ENCODE measurements at places on chromosomes 6 and 20. TPM values are rescaled to one million over a fixed set of nuclear protein-coding genes. Genes with fewer than 3 reads are reported as not detected.

The TREM1 gene
- total RNA-seq: 2.7 TPM

- no peak overlapping the region for H3K4me3 ChIP-seq
- no peaks in the 10 kb centered on the region for H3K4me1 ChIP-seq
- DNase-seq: no peak
- no peaks in the 10 kb centered on the region for H3K36me3 ChIP-seq
Measured at GRCh38 chr6:153401751-153402150, 270.7 kb upstream of the RGS17 start.

GRCh38 chr20:4045741-4046140, 30.4 kb upstream of the RNF24 start:
- H3K4me3 ChIP-seq: no peak overlapping the region
- H3K27me3 ChIP-seq: no peaks in the 10 kb centered on the region
- H3K27ac ChIP-seq: no peak overlapping the region
- H3K4me1 ChIP-seq: peaks cover 9% of the 10 kb centered on the region

The DEF6 gene
- 21.9 TPM for total RNA-seq

GRCh38 chr6:95959261-95959660, 56.5 kb upstream of the FUT9 start:
- H3K4me1 ChIP-seq: no peaks in the 10 kb centered on the region
- no peak for DNase-seq
- no peaks in the 10 kb centered on the region for H3K36me3 ChIP-seq
- no peaks in the 10 kb centered on the region for H3K27me3 ChIP-seq
- no peak overlapping the region for H3K27ac ChIP-seq
- H3K4me3 ChIP-seq: no peak overlapping the region

DNA sequence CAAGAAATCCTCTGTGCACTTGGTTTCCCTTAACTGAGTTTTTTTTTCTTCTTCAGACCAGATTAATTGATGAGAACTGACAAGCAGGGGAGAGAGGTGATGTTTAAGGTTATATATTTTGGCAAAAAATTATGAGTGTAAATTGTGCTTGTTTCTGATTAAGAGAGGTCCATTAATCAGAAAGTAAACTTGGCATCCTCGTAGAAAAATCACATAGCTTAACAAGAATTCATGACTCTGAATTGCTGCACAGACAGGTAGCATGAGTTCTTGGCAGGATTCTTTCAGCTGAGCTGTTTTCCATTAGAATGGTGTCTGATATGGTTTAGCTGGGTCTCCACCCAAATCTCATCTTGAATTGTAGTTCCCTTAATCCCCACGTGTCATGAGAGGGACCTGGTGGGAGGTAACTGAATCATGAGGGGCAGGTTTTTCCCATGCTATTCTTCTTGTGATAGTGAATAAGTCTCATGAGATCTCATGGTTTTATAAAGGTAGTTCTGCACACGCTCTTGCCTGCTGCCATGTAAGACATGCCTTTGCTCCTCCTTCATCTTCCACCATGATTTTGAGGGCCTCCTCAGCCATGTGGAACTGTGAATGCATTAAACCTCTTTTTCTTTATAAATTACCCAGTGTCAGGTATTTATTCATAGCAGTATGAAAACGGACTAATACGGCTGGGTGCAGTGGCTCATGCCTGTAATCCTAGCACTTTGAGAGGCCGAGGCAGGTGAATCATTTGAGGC, 34.2 kb upstream of the DDR1 start:
- no peak for DNase-seq
- no peak overlapping the region for H3K4me3 ChIP-seq
- H3K36me3 ChIP-seq: no peaks in the 10 kb centered on the region
- no peaks in the 10 kb centered on the region for H3K27me3 ChIP-seq

DNA sequence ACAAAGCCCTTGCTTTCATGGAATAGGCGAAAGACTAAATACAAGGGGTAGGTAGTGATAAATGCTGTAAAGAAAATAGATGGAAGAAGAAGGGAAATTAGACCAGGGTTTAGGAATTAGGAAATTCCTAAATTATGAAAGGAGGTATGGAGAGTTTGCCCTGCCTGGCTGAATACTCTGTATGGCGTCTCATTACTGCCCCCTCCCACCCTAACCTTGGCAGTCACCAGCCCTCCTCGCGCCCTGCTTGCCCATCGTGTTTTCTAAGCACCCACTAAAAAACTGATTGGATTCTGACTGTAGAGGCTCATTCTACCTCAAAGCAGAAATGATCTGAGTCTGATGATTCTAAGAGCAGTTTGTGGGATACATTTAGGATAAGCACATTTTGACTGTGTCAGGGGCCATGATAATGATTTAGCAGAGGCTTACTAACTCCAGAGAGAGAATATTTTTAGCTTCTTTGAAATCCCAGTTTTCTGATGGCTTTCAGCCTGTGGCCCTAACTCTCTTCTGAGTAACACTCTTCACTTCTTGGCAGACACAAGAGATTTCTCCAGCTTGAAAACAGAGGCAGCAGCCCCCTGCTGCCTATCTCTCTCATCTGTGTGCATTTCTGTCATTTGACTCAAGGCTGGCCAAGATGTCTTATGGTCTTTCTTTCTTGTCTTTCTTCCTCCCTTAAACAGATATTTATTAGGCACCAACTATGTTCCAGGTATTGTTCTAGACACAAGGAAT, 1.4 kb upstream of the CHD6 start:
- H3K27ac ChIP-seq: peak overlapping the region; percentile 79
- no peaks in the 10 kb centered on the region for H3K36me3 ChIP-seq
- no peak for DNase-seq
- peaks cover 5% of the 10 kb centered on the region for H3K4me1 ChIP-seq
- no peaks in the 10 kb centered on the region for H3K27me3 ChIP-seq

DNA sequence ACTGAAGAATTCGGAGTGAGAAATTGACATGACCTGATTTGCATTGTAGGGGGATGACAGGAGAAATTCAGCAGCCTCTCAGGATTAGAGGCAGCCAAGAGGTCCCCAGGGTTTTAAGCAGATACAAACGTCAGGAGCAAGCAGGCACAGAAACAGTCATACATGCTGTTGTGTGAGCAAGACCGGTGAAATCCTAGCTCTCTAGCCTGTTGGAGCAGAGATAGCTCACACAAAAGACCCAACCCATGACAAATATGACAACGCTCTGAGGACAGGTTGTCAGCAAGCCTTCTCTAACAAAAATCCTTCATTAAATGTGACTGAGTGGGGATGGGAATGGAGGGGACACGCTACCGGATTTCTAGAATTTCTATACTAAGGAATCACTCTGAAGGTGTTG, 23.0 kb upstream of the AKAP12 start:
- no peaks in the 10 kb centered on the region for H3K27me3 ChIP-seq
- no peak overlapping the region for H3K27ac ChIP-seq
- H3K4me1 ChIP-seq: no peaks in the 10 kb centered on the region
- DNase-seq: no peak
- no peaks in the 10 kb centered on the region for H3K36me3 ChIP-seq

DNA sequence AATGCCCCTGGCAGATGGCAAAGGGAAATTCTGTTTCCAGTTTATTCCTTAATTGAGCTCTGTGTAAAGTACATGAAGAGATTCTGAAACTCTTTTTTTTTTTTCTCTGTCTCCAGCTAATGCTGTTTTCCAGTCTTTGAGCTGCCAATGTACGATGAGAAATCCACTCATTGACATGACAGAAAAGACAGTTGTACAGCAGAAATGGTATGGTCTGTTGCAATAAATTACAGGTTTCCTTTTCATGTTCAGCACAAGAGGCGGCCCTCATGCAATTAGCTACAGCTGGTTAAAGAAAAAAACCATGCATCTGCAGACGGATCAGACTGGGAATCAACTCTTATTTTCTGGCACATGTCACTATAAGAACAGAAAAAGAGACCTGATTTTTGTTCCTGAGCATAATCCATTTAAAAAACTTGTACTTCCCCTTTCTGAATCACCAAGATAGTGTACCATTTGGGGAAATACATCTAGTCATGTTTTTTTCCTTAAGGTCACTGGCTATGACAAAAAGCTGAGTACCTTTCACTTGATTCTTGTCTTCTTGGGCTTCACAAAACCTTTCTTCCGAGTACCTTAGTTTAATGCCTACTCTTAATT, 289.8 kb upstream of the PREP start:
- no peaks in the 10 kb centered on the region for H3K4me1 ChIP-seq
- H3K36me3 ChIP-seq: no peaks in the 10 kb centered on the region
- no peak overlapping the region for H3K4me3 ChIP-seq

The NMBR gene
- not detected for total RNA-seq

DNA sequence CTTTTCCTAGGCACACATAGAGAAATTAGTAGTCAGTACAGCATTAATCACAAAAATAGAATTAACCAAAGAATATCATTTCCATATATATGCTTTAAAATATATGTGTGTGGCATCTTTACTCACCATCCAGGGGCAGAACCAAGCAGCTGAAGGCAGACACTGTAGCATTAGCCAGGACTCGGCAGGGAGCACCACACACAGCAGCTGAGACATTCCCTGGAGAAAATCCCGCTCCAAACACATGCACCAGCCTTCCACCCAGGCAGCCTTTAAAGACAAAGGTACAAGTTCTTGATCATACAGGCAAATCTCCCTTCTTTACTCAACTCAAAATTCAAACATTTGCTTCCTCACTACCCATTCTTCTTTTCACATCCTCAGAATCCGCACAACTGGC, 64.7 kb downstream of the PKHD1 start:
- H3K27me3 ChIP-seq: no peaks in the 10 kb centered on the region
- no peak overlapping the region for H3K27ac ChIP-seq
- no peak for DNase-seq
- H3K4me1 ChIP-seq: no peaks in the 10 kb centered on the region
- H3K4me3 ChIP-seq: no peak overlapping the region
- no peaks in the 10 kb centered on the region for H3K36me3 ChIP-seq

The DZANK1 gene
- 4.2 TPM for total RNA-seq

- H3K36me3 ChIP-seq: no peaks in the 10 kb centered on the region
- H3K27me3 ChIP-seq: no peaks in the 10 kb centered on the region
- H3K4me1 ChIP-seq: peaks cover 10% of the 10 kb centered on the region
- no peak for DNase-seq
Measured at GRCh38 chr6:109449064-109449794, 6.3 kb downstream of the MICAL1 start.

- no peak overlapping the region for H3K27ac ChIP-seq
- no peak overlapping the region for H3K4me3 ChIP-seq
- no peaks in the 10 kb centered on the region for H3K36me3 ChIP-seq
- DNase-seq: no peak
- H3K27me3 ChIP-seq: no peaks in the 10 kb centered on the region
Measured at GRCh38 chr6:16318538-16318937, 80.2 kb downstream of the GMPR start.

GRCh38 chr6:17583811-17584210, 16.3 kb upstream of the FAM8A1 start:
- DNase-seq: no peak
- no peaks in the 10 kb centered on the region for H3K36me3 ChIP-seq
- peak overlapping the region; percentile 30 for H3K27ac ChIP-seq
- no peaks in the 10 kb centered on the region for H3K27me3 ChIP-seq

DNA sequence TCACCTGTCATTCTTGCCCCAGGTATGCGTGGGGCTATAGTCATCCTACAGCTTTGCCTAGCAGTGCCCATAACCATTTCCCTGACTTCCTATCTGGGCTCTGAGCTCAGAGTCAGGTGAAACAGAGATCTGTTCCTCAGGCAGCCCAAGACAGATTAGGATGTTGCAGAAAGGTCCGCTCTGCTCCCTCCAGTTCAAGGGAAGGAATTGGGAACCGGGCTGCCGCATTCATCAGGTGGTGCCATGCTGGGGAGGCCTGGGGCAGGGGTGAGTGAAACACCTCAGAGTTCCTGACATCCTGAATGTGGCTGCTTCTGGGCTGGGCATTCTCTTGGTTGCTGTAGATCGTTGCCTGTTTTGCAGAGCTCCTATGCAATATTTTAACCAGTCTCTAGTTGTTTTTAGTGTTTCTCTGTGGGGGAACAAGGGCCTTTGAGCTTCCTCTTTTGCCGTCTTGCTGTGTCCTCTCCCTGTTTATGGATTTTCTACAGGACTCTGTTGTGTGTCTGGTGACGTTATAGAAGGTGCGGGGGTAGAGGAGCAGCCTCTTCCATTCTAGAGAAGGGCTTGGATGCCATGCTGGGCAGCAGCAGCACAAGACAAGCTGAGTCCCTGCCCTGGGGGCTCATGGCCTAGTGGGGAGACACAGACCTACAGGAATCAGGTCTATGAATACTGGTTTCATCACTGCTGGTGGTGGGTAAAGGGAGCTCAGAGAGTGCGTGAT, 9.2 kb downstream of the ENTPD6 start:
- H3K4me1 ChIP-seq: peaks cover 15% of the 10 kb centered on the region
- no peak for DNase-seq
- no peaks in the 10 kb centered on the region for H3K27me3 ChIP-seq
- H3K27ac ChIP-seq: peak overlapping the region; percentile 79
- no peak overlapping the region for H3K4me3 ChIP-seq

DNA sequence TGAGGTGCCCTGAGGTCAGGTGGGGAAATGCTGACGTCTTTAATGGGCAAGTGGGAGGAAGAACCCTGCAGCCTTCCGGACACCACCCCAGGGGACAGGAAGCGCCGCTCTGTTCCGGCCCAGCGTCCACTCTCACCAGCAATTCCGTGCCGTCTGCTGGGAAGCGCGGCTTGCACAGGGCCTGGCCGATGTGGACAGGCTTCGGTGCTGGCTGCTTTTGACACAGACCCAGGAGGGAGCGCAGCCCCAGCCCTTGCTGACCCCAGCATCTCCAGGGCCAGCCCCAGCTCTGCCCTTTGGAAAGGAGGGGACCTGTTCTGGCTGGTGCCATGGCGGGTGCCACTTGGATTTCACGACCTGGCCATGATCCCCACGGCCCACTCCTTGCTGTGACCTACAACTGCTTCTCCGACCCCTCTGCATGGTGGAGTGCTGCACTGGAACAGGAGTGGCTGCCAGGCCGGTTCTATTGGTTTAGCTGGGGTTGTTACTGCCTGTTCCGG, 123.2 kb downstream of the DLL1 start:
- peaks cover 5% of the 10 kb centered on the region for H3K4me1 ChIP-seq
- no peak overlapping the region for H3K4me3 ChIP-seq
- H3K36me3 ChIP-seq: no peaks in the 10 kb centered on the region
- no peak overlapping the region for H3K27ac ChIP-seq
- H3K27me3 ChIP-seq: no peaks in the 10 kb centered on the region

GRCh38 chr6:20448828-20449227, 47.1 kb downstream of the E2F3 start:
- H3K36me3 ChIP-seq: no peaks in the 10 kb centered on the region
- H3K27ac ChIP-seq: no peak overlapping the region
- no peak for DNase-seq
- peaks cover 17% of the 10 kb centered on the region for H3K4me1 ChIP-seq
- no peaks in the 10 kb centered on the region for H3K27me3 ChIP-seq
- H3K4me3 ChIP-seq: no peak overlapping the region

The ZMYND8 gene
- total RNA-seq: 45.9 TPM
